RWPE1 (cell line): ENCODE measurements at places on chromosomes 4 and X.

DNA sequence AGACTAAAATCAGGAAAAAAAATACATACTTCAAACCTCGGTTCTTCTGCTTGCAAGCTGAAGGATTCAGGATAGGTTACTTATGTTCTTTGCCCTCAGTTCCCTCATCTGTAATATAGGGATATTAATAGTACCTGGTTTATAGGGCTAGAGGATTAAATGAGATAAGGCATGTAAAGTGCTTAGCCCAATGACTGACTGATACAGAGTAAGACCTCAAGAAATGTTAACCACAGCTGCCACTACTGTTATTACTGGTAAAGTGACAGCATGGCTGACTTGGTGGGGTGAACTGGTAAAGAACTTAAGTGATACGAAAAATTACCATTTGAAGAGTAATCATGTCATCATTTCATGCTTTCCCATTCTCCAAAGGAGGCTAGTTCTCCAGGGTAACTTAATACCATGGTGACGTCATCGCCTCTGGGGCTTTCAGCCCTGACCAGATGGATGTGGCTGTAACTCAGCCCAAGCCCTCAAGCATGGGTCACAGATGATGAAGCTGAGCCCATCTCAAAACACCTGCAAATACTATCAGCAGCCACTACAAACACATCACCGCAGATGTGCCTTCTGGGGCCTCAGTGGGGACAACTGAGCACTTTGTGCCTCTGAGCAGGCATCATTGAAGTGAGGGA, 44.5 kb upstream of the SCML1 start:
- DNase-seq = no peak

GRCh38 chr4:58776627-58777026, 1666.4 kb upstream of the IGFBP7 start:
- DNase-seq = peak; percentile 67

DNA sequence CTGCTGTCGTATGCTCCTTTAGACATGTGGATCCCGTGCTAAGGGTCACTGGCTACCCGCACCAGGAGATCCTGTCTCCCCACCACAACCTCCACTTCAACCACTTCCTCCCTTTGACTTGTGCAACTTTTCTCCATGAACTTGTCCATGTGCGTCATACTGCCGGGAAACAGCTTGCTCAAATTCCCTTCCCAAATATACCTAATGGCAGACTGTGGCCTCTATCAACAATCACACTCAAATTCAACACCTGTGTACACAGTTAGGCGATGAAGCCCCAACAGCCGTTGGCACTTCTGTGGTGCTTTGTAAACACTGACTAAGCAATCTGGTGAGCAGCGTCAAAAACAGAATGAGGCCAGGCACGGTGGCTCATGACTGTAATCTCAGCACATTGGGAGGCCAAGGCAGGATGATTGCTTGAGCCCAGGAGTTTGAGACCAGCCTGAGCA, 49.5 kb downstream of the CD99L2 start:
- no peak for DNase-seq

DNA sequence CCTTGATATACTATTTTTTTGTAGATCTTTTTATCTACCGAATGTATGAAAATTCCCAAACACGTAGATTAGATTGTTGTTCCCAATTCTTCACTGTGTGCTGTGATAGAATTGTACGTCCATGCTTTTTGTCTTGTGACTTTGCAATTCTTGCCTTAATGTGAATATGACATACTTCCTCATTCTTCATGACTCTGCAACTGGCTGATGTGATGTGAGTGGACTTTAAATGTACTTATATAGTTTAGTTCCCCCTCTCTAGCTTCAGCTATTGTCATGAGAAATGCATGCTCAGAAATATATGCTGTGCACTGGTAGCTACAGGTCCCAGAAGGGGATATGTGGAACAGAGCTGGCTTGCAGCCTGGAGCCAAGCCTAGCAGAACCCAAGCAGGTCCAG, 89.4 kb downstream of the FTHL17 start:
- no peak for DNase-seq

- DNase-seq = no peak
These were observed 44.1 kb upstream of the SGMS2 start for GRCh38 chr4:107780665-107781064.

DNA sequence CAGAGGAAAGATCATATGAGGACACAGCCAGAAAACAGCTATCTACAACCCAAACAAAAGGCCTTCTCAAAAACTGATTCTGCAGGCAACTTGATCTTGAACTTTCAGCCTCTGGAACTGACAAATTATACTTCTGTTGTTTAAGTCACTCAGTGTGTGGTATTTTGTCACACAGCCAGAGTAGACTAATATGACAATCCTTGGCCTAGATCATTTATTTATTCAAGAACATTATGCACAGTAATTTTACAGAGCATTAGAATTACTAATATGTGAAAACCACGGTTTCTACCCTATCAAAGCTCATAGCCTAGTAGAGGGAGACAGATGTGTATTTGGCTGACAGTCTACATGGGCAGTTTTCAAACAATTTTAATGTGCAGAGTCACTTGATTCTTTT, 167.8 kb upstream of the PCDH18 start:
- DNase-seq = no peak

DNA sequence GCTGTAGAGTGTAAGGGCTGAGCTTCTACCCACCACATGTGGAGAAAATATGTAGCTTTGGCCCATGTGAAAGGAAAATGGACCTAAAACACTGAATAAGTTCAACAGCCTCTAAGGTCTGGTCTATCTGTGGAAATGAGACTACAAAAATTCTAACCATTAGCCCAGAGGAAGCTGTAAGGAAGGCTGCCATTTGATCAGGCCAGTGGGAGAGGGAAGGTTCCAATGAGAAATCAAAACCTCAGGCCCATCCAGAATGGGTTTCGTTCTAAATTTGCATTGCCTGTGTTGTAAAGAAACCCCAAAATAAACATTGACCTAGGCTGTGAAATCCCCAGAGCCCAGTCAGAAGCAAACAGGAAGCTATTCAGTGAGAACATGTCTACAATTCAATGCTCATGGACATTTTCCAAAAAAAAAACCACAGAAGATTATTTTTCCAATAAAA, 320.4 kb upstream of the SLC7A11 start:
- DNase-seq = no peak

DNA sequence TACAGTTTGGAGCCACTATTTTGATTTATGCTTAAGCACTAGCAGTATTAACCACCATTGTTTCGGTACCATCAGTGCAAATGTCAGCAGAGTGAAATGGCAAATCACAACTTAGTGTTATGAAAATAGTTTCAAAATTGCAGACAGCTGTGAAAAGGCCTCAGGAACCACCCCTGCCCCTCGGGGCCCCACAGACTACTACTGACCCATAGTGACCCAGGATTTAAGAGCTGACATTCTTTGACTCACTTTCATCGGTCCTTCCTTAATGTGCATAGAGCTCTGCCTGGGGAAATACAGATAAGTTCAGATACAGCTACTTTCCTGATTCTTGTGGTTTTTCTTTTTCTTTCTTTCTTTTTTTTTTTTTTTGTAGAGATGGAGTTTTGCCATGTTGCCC, 3.3 kb upstream of the BBS7 start:
- DNase-seq = no peak

- no peak for DNase-seq
These were observed 172.4 kb downstream of the TLL1 start for GRCh38 chr4:166045457-166045856.

GRCh38 chrX:41478381-41478911, 31.3 kb downstream of the NYX start:
- DNase-seq = no peak

DNA sequence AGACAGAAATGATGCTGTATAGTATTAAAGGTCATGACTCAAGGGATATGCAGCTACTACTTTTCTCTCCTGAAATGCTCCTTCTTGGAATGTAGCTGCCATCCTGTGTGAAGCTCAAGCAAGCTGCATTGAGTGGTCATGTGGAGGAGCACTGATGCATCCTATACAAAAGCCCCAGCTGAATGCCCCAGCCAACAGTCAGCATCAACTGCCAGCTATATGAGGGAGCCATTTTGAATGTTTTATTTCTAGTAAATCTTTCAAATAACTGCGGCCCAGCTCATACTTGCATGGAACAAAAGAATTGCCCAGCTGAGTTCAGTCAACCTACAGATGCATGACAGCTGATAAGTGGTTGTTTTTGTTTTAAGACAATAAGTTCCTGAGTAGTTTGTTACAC, 165.0 kb upstream of the GEMIN8 start:
- no peak for DNase-seq

DNA sequence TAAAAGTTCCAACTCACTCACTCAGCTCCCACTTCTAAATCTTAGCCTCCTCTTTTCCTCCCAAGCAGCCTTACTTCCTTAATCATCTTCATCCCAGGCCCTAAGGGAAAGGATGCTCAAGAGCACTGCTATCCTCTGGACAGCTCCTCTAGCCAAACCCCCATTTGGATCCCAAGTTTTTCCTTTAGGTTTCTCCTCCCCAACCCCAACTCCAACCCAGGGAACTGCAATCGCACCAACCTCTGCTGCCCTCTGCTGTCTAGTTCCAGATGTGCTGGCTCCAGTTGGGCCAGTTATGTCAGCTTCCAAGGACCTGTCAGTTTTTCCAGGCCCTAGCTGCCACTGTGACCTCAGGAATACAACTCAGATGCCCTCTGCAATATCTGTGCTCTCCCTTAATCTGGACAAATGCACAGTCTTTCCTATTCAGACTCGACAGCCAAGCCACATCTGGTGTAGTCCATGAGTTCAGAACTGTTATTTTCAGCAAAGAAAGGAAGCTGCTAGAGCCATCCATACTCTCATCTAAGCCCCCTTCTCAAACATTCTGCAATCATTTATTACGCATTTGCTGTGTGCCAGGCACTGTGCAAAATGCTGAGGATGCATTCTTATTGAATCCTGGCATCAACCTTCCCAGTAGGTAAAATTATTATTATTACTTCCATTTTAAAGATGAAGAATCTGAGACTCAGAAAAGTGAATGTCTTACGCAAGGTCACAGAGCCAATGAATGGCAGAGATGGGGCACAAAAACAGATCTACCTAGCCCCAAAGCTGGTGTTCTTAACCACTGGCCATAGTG, 12.3 kb upstream of the XPNPEP2 start:
- DNase-seq = peak; percentile 52

DNA sequence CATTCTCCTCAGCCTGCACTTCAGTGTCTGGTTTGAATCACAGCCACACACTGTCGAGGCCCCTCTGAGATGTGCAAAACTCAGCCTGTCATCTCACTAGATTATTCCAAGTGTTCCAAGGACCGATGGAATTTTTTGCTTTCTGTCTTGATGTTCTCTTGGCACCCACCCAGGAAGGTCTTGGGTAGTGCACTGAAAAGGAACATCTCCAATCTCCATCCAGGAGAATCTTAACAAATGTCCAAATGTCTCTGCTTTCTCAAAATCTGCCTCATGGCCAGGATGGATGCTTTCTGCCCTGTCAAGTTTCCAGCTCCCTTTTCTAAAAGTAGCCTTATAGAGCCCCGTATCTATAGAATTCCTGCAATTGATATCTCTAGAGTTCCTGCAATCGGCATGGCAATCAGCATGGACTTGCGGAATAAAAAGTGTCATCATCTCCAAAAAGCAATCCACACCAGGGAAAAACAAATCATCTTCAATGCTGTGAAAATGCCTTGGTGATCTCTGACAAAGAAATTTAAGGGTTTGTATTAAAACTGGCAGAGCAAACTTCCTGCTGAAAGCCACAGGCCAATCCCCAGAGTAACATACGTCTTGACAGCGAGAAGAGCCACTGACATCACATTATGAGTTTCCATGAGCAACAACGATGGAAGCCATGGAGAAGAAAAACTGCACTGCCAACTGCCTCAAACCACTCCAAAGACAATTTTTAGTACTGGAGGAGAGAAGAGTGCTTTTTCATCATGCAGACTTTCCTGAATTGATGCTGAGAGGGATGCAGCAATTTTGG, 215.3 kb upstream of the FAM9B start:
- no peak for DNase-seq

- DNase-seq = no peak
These were observed 167.0 kb upstream of the RPL34 start for GRCh38 chr4:108453366-108453765.

DNA sequence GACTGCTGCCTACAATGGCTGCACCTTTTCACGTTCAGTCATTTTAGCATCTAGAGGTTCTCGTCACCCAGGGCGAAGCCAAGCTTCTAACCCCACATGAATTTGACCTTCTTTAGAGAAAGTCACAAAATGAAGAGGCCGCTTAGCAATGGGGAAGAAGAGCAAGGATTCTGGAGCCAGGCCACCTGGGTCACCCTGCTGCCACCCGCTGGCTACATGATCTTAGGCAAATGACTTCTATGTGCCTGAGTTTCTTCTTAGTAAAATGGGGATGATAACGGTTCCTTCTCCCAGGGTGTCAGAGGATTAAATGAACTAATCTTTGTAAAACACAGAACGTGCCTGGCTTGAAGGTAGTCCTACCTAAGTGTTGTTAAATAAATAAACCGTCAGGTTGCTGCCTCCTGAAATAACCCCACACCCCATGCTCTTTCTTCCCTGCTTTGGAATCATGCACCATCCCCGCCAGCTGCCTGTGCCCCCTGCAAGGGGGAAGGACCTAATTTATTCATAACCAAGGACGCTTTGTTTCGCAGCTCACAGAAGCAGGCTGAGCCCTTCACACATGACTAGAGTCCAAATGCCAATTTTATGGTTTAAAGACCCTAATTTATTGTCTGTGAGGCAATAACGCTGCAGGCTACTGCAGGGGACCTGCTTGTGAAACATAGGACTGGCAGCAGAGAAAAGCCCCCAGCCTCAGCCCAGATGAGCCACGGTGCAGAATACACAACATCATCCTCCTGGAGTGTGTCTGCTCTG, 28.6 kb upstream of the NSG1 start:
- no peak for DNase-seq

GRCh38 chr4:10022346-10023049, 1.2 kb upstream of the SLC2A9 start:
- DNase-seq = no peak

DNA sequence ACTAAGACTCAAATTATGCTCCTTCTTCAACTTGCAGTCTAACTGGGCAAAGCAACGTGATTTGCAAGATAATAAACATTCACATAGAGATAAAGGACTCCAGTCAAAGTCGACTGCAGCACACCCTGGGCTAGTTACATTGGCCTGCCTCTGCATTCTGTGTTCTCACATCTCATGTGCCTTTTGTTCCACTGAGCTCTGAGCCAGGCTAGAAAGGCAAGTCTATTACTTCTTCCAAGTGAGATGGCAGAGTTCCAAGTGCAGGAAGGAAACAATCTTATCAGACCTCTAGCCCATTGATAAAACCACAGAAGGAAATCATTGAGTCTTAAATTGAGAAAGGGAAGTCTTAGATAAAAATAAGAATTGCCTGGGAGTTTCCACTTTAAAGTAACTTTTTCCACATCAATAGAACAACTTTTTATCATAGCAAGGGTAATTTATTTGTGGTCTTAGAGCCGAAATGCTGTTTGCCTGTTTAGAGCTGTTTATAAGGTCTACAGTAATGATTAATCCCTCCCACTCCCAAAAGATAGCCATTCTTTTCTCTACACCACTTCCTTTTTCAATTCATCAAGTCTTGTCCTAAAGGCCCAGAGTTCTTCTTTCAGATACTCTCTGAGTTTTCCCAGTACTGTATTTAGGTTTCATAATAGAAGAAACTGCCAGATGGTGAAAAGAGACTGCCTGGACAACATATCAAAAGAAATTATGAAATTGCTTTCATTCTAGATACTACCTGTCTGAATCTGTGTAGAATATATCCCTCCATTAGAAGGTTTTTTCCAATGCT, 200.2 kb downstream of the GUCY2F start:
- DNase-seq = no peak
